Daoy (cell line): ENCODE measurements at places on chromosomes 3 and 15.

- DNase-seq = peak; percentile 51
These were observed 5.7 kb downstream of the FURIN start for GRCh38 chr15:90873998-90874605.

GRCh38 chr15:96331144-96331944 is 844 bp downstream of the NR2F2 start:
- DNase-seq = peak; percentile 59

- no peak for DNase-seq
These were observed 164.6 kb downstream of the SUCLG2 start for GRCh38 chr3:67489816-67490215.

- no peak for DNase-seq
These were observed 22.5 kb downstream of the LRRN1 start for GRCh38 chr3:3821777-3822176.

- DNase-seq = peak; percentile 45
These were observed 69.0 kb upstream of the THBS1 start for GRCh38 chr15:39511916-39512260.

GRCh38 chr15:95988574-95988887 is 342.0 kb upstream of the NR2F2 start:
- no peak for DNase-seq

- no peak for DNase-seq
These were observed 402.5 kb upstream of the TPM1 start for GRCh38 chr15:62639906-62640605.

DNA sequence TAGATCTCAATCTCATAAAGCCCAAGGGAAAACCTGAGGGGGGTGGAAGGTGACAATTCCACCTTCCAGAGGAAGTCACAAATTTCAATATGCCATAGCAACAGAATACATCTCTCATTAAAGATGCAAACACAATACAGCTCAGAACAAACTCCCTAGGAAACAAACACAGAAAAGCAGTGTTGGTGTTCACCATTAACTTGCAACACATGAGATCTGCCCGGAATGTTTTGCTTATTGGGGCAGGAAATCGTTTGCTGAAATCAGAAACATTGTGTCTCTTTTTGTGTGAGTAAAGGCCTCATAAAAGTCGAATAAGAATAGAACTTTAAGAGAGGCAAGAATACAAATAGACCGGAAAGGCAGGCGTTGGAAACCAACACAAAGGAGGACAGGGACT is 5.8 kb upstream of the RYR3 start:
- no peak for DNase-seq

- DNase-seq = peak; percentile 41
These were observed at the start of gene PLCL2 for GRCh38 chr3:16884748-16885592. PLCL2 (plus strand) TSS chr3:16884955; CDS start chr3:16885040, 85 bp downstream.

GRCh38 chr15:46858150-46858549 is 859.2 kb upstream of the SEMA6D start:
- no peak for DNase-seq

GRCh38 chr3:77404871-77405270 is 365.0 kb downstream of the ROBO2 start:
- no peak for DNase-seq

DNA sequence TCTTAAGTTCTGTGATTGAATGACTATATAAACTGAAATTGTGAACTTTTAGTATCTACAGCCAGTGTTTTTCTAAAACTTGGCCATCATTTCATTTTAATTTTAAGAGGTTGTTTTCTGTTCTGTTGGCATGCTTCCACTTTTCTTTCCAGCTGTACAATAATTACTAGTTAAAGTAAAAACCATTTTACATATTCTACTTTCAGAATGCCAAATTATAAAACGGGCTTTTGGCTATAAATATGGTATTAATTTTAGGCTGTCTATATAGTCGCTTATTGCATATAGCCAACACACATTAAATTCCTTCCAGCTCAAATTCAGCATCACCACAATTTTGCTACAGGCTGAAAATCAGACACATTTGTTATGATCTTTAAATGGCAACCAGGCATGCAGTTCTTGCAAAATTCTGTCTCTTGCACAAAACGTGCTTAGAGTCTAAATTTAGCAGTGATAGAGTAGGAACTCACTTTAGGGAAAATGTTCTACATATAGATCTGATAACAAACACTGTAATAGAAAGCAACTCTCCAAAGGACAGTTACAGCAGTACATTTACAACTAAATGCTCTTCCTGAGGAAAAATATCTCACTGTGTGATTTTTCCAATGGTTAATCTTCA is 81.1 kb downstream of the BTD start:
- DNase-seq = no peak

- no peak for DNase-seq
These were observed 65.6 kb downstream of the SUMF1 start for GRCh38 chr3:4401441-4401840.

DNA sequence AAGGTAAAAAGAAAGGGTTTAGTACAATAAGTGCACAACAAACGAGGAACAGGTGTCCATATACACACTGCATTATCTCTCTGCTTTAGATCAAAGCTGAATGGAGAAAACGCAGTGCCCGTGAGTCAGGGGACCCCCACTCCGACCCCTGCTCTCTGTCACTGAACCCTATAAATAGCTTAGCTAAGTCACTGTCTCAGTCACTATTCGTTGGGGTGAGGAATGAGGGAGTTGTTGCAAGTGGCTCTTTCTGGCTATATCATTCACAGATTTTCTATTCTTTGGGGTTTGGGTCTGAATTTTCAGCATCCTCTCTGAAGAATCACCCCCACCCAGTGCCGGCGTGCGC is 458 bp upstream of the STAC start:
- no peak for DNase-seq

DNA sequence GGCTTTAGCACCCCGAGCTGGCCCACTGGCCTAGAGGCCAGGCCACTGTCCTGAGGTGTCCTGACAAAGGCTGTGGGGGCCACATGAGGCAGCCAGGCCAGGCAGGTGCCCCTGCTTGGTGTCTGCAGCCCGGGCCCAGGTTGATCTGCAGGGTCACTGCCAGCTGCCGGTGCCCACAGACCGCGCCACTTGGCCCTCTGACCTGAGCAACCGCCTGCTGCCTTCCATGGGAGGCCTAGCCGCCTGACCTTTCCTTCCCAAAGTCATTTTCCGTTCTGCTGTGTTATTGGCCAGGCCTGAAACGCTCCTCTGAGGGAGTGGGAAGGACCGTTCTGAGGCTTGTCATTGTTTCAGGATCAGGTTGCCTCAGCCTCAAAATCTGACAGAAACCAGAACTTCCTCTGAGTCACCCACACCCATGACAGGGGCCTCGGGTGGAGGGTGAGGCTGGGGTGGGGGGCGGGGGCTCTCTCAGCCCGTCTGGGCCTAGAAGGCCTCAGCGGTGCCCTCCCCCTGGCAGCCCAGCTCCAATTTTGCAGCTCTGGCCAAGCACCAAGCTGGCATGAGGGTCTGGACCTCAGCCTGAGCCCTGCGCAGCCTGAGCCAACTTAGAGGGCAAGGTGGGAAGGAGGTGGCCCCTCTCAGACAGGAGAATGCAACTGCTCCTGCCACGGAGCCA is 140.7 kb upstream of the MEF2A start:
- peak; percentile 75 for DNase-seq

GRCh38 chr3:117681619-117682018 is 972.0 kb downstream of the TUSC7 start:
- DNase-seq = peak; percentile 39

GRCh38 chr3:187558990-187559389 is 111.2 kb downstream of the SST start:
- DNase-seq = no peak

GRCh38 chr3:53223541-53223966 is 32.3 kb downstream of the TKT start:
- DNase-seq = no peak

- no peak for DNase-seq
These were observed 407.4 kb downstream of the RSL24D1 start for GRCh38 chr15:54789376-54789775.

- no peak for DNase-seq
These were observed 17.2 kb downstream of the RAD18 start for GRCh38 chr3:8945890-8946600.

DNA sequence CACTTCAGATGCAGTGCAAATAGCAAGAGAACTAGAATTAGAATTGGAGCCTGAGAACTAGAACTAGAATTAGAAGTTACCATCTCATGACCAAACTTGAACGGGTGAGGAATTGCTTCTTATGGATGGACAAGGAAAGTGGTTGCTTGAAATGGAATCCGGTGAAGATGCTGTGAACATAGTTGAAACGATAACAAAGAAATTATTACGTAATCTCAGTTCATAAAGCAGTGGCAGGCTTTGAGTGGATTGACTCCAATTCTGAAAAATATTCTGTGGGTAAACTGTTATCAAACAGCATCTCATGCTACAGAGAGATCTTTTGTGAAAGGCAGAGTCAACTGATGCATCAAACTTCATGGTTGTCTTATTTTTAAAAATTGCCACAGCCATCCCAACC is 48.0 kb upstream of the GSK3B start:
- DNase-seq = no peak

DNA sequence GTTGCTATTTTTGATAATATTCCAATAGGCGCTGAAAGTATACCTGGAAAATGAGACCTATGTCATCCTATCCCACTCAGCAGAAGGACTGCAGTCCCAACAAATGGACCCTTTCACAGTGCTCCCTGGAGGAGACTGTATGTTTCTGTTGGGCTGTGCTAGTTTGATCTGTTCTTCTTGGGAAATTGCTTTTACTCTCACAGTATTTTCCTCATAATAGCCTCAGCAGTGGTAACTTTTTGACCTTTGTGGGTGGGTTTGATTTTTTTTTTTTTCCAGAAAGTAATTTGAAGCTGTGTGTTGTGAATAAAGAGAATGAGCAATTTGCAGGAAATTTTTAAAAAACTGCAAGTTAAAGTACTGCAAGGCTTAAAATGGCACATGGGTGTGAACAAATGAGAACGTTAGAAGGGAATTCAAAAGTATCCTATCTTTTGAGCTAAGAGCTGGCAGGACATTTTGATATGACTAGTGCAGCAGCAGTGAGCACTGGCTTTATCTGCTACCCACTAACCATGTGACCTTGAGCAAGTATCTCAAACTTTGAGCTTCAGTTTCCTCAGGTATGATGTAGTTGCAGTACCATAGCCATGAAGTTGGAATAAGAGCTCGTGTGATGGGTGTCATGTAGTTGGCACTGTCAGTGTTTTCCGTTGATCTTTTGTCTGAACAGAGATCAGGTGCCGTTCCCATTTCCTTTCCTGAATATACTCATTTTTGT is 118.4 kb downstream of the ATG7 start:
- DNase-seq = no peak

GRCh38 chr3:179932674-179933073 is 104.1 kb downstream of the PEX5L start:
- no peak for DNase-seq

- DNase-seq = no peak
These were observed 37.8 kb downstream of the DPPA2 start for GRCh38 chr3:109278546-109278945.

- no peak for DNase-seq
These were observed 14.4 kb downstream of the KLF13 start for GRCh38 chr15:31341071-31341470.

DNA sequence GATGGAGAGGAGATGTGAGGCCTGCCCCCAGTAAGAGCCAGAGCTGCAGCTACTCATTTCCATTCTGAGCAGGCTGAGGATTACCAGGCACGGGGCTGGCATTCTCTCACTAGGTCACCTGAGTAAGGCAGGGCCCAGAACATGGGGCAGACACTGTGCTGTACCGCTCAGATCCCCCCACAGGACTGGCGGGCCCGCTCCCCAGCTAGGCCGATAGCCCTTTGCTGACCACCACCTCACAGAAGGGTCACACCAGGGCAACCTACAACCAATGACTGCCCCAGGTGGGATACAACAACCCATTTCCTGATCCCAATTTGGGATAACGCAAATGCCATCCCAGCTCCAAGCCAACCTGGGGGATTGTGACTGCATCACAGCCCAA is 52.5 kb downstream of the OXNAD1 start:
- no peak for DNase-seq

DNA sequence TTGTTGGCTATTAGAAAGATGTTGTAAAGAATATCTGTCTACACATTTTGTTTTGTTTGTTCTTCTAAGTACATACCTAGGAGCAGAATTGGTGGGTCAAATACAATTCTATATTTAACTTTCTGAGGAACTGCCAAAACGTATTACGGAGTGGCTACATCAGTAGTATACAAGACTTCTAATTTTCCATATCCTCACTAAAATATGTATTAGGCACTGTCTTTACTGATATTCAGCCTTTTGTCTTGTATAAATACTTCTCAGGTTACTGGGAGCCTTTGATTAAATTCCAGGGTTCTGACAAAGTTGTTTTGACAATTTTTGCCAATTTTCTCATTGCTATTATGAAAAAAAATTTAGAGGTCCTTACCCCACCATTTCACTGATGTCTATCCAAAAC is 146.7 kb downstream of the NR2E3 start:
- no peak for DNase-seq

DNA sequence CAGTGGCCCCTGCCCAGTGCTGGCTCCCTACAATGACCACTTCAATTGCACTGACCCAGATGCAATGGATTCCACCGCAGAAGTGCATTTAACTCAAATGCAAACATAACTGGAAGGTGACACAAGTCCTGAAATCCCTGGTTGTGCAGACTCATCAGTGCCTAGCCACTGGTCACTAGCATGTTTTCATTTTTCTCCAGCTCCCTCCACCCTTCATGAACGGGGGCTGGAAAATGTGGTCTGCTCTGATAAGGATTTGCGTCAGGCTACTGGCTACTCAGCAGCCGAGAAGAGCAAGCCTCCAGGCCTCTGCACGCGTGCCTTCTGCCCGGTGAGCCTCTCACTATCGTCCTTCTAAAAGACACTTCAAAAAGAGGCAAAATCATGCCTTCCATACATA is 27.4 kb upstream of the FURIN start:
- DNase-seq = no peak

GRCh38 chr15:64503197-64503596 is 42.8 kb downstream of the ZNF609 start:
- peak; percentile 6 for DNase-seq

DNA sequence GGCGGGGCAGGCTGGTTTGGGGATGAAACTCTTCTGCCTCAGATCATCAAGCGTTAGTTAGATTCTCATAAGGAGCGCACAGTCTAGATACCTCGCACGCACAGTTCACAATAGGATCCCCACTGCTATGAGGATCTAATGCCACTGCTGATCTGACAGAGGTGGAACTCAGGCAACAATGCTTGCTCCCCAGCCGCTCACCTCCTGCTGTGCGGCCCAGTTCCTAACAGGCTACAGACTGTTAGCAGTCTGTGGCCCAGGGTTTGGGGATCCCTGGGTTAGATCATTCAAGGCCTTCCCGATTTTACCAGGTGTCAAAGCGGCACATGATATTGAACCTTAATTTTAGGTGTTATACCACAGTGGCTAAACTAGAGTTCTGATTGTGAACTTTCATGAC is 232.8 kb downstream of the UBE2E2 start:
- DNase-seq = no peak
